EL (cell line): ENCODE measurements at places on chromosomes 16 and 17.

DNA sequence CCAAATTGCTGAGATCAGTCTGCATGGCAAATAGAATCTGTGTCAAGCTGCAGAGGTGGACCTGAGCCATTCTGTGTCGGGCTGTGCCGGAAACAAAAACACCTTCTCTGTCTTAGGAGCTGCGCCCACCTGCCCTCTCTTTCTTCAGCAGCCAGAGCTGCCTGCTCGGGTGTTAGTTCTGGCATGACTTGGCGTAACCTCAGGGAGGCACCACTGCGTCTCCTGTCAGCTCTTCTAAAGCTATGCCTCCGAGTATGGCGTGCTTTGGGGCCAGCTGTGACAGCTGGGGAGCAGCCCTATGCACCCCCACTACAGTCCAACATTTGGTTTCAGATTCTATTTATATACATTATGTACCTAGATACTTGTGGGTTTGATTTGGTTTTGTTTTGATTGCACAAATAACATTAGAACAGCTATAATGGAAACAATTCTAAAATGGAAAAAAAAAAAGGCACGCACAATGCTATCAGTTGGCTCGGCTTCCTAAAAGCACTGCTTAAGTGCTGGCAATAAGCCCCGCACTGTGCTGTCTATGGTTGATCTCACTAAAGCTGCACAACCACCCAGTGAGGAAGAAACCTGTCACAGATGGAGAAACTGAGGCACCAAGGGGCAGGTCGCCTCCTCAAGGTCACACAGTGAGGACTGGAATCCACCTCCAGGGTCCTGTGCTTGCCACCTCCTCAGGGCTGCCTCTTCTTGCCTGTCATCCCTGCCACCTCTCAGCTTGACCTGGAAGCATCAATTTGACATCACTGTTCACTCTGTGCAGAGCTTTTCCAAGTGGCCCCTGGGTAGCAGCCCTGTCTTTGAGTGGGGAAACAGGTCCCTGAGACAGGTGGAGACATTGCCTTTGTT, 18.7 kb upstream of the ADGRG1 start:
- no peak for DNase-seq

GRCh38 chr17:81150377-81151077, 14.8 kb upstream of the PVALEF start:
- DNase-seq: no peak

DNA sequence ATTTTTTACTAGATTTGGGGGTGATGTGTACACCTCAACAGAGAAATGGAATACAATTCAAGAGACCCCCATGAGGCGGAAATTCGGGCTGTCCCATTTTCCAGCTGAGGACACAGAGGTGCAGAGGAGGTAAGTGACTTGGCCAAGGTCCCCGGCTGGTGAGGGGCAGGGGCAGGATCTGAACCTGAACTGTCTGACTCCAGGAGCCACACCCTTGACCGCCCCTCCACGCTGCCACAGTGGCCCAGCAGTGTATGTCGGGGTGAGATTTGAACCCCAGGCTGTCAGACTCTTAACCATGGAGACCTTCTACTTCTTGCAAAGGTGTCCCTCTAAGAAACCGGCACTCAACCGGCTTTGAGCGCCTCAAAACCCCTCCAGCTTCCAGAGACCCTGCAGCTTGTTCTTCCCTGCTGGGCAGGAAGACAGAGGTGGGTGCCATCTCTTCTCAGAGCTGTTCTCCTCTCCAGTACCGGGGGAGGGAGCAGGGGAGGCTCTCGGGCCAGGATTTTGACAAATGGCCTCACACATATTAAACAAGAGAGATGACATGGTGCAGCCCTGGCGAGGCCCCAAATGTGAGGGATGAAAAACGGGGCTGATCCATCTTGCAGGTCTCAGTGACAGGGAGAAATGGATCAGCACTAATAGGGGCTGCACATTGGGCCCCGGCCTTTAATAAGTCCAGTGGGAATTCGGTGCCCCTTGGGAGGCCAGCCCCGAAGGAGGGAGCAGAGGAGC, 222.3 kb downstream of the GSG1L start:
- no peak for DNase-seq

DNA sequence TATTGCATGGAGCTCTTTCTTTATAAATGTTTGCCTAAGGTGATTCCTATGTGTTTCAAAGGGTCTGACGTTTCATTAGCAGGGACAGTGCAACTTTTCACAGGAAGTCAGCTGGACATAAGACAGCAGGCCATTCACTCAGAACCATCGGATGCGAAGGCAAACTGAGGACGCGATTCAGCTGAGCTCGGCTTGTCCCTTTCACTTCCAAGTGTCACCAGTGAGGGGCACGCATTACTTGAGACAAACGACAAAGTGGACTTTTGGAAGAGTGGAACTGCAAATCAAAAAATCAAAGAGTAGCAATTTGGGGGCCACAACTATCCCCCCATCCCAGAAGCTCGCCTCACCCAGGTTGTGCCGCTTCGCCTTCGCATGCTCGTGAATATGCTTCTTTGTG, 14.6 kb downstream of the USP22 start:
- DNase-seq: no peak

GRCh38 chr17:77737442-77738265, 220.8 kb upstream of the TNRC6C start:
- DNase-seq: no peak

GRCh38 chr17:74779501-74779900, 3.4 kb upstream of the NAT9 start:
- DNase-seq: no peak

DNA sequence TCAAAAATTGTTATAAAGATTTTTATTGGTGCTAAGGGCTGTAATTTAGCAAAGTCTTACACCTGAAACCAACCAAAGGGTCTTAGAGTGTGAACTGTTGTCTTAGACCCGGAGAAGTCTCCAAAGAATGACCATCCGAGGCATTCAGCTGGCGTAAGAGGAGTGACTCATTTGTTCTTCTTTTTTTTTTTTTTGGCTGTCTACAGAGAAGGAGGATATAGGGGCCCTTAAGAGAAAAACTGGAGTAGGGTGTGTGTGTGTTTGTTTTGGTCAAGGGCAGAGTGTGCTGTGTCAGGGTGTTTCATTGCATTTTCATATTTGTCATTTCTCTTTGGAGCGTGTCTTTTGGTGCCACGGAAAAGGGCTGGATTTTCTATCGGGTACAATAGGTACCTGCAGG, 508.0 kb downstream of the WWOX start:
- DNase-seq: no peak
